ENCODE measurements at places on chromosomes 6 and 20. TPM values are rescaled to one million over a fixed set of nuclear protein-coding genes. Genes with fewer than 3 reads are reported as not detected.

TRAPPC3L gene
- not detected for total RNA-seq

CDH4 gene
- total RNA-seq: 0.70 TPM

BCLAF1 gene
- 57.0 TPM for total RNA-seq

DNAH8 gene
- total RNA-seq: not detected

CSNK2A1 gene
- total RNA-seq: 70.4 TPM

GNMT gene
- total RNA-seq: not detected

ZC2HC1B gene
- total RNA-seq: not detected

GABBR1 gene
- total RNA-seq: 7.3 TPM

BPIFA1 gene
- total RNA-seq: not detected

SEC63 gene
- 12.5 TPM for total RNA-seq

CCM2L gene
- 0.23 TPM for total RNA-seq

VGLL2 gene
- not detected for total RNA-seq

PAK5 gene
- not detected for total RNA-seq

HNF4A gene
- not detected for total RNA-seq

STX11 gene
- 1.7 TPM for total RNA-seq

DLL1 gene
- 1.8 TPM for total RNA-seq

ZC3H12D gene
- not detected for total RNA-seq

All from smooth muscle cell of the coronary artery (primary cell).